ENCODE measurements at places on chromosomes 12 and 14.

GRCh38 chr12:116577154-116577561, 18.0 kb downstream of the MAP1LC3B2 start:
- no peak for DNase-seq

- DNase-seq, result no peak
Observed at GRCh38 chr12:6032726-6033125, 87.7 kb upstream of the ANO2 start.

DNA sequence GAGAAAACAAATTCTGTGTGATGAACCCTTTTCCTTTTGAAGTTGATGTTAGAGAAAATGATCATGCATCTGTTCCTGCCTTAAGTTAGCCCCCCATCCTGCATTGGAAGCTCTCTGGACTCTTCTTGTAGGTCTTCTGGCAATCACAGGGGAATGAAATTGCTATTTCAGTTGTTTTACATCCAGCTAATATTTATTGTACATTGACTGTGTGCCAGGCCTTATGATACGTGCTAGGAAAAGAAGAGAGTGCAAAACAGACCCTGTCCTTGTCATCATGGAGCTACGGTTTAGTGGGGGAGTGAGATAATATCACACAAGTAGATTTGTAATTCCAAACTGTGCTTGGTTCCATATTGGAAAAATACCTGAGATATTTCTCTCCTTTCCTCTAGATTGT, 118.6 kb downstream of the TGFB3 start:
- no peak for DNase-seq

- DNase-seq, result no peak
Observed at GRCh38 chr12:94509317-94509716, 49.6 kb upstream of the CEP83 start.

- DNase-seq, result no peak
Observed at GRCh38 chr12:32431025-32431424, 31.7 kb downstream of the FGD4 start.

- peak; percentile 67 for DNase-seq
Observed at GRCh38 chr14:89607453-89607852, 190.4 kb upstream of the FOXN3 start.

- peak; percentile 84 for DNase-seq
Observed at GRCh38 chr12:40010899-40011774, 94.7 kb downstream of the SLC2A13 start.

- DNase-seq, result no peak
Observed at GRCh38 chr12:120708651-120709050, 1.6 kb upstream of the UNC119B start.

DNA sequence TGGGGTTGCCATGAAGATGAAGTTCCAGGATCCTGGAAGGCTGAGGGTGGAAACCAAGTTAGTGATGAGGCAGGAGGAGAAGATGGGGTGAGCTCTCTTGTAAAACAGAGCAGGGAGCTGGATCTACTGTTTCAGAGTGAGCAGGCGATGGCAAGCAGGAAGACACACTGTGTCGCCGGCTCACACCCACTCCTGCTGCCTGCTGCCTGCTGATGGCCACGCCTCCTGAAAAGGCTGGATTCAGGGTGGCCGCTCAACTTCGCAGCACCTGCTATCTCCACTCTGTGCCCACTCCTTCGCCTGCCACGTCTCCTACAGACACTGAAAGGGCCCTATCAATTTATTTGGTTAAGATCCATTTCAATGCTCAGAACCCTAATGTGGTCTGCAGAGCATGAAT, 96.1 kb downstream of the RBM19 start:
- no peak for DNase-seq

DNA sequence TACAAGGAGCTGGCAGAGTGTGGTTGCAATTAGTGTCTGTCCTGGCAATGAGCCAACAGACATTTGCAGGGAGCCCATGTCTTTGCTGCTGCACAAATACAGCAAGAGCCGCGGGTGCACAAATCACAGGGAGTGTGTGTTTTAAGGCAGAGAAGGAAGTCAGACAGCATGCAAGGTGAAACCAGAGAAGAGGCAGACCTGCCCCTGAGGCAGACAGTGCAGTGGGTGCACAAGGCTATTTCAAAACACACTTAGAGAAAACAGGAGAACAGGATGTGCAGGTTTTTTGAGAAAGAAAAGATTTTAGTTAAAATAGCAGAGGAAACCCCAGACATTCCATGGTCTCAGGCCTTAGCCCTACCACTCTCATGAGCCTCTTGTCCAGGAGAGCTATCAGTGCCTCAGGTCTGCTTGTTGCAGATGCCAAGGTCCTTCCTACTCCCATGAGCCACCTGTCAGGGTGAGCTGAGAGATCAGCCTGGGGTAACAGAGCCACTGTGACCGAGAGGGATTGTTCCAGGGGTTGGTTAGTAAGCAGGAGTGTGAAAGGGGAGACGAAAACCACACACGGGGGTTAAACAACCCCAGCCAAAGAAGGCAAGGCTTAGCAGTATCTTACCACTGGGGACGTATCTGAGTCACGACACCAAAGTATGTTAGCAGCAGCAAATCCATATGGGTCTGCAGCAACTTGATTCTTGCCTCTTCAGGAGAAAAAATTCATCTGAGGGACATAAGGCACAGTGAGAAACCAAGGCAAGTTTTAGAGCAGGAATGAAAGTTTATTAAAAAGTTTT, 78.1 kb downstream of the C14orf132 start:
- no peak for DNase-seq

DNA sequence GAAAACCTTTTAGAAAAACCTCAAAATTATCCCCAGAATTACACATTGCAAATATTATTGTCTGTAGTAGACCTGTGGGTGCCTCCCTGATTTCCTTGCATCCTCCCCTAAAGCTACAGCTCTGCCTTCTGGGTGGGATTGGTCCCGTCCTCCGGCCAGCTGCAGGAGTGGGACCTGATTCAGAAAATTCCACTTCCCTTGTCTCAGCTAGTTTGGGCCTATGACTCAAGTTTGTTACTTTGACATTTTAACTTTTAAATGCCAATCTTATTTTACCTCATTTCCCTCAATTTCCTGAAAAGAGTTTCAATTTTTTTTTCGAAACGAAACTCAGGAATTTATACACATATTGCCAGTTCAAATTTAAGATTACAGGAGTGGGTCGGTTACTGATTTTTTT, 13.2 kb upstream of the SLC41A2 start:
- DNase-seq, result peak; percentile 52

DNA sequence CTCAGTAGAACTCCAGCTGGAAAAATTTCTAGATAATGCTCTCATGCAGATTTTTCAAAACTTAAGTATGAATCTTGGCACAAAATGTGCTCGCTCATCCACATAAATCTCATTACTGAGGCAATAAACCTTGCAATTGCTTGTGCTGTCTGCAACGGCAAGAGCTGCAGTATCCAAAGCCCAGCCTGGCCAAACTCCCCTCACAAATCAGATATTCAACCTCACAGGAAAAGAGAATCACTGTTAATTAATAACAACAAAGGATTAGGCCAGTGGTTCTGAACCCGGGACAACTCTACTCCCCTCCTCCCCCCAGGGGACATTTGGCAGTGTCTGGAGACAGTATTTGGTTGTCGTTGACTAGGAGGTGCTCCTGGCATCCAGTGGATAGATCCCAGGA, 19.2 kb upstream of the CORO1C start:
- peak; percentile 68 for DNase-seq
